Left ventricle myocardium inferior (tissue), 1 donor: ENCODE measurements at places on chromosomes 4 and X.

GRCh38 chr4:54645830-54646229 is 11.9 kb upstream of the KIT start:
- no peak for DNase-seq

DNA sequence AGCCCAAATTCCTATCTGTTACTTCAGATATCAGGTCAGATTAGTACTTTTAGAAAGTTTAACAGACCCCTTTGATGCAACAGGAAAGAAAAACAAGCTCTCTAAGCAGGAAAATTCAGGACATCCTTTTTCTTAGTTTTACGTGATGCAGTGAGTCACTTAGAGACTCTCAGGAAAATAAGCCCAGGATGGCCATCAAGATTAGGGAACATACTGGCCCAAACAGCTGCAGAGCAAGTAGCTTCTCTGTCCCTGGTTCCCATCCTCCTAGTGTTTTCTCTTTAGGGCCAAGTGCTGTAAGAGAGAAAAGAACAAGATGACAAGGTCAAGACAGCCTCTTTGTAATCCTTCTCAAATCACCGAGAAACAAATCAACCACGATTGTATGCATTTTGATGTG is 219.1 kb downstream of the ZNF674 start:
- DNase-seq: no peak

- no peak for DNase-seq
These were observed 105.8 kb upstream of the MAGEB18 start for GRCh38 chrX:26032111-26032912.

DNA sequence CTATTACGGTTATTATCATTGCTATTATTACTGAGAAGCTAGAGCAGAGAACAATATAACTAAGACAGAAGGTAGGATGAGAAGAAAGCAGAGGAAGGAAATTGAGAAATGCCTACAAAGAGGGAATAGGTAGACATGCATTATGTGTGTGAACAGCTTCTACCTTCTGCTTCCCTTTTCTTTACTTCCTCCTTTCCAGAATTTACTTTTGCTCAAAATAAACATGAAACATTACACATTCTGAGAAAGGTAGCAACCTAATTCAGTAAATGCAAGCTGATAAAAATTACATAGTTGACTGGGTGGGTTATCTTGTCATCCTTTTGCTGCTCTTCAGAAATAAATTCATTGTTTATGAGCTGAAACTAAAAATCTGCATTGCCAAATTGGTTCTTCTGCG is 54.6 kb downstream of the AMOT start:
- no peak for DNase-seq

- no peak for DNase-seq
These were observed 762 bp downstream of the PIGA start for GRCh38 chrX:15334561-15334960.

GRCh38 chrX:63250253-63250868 is 100.8 kb downstream of the SPIN4 start:
- DNase-seq: no peak

DNA sequence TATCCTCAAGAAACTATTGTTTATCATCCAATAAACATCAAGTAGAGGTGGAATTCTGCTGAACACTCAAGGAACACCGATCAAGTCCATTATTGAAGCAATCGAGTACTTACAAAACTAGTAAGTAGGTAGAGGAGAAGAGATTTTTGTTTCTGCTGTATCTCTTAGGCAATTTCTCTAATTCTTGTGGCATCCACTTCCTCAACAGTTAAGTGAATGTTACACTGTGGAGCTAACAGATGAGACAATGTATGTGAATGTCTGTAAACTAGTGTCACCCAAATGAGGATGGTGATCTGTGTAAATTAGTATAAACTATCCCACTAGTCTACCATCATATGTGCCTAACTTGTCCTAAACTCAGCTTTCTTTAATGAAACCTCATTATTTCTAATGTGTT is 261.6 kb downstream of the ARHGAP24 start:
- no peak for DNase-seq

GRCh38 chrX:132676102-132676501 is 187.3 kb upstream of the MBNL3 start:
- no peak for DNase-seq

DNA sequence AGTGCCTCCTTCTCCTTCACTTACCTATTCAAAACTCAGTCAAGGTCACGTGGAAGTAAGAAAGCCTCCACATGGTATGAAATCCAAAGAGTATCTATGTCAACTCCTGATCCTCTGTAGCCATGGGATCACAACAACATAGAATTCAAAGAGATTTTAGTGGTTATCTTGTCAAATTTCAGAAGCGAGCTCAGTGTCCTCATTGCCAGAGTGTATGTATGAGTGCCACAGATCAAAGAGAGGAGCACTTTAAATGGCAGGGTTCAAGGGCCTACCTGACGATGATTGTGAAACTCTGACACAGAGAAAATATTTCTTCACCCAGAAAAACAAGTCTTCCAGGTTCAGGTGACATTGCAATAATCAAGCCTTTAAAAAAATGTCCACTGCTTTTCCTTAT is 1.2 kb upstream of the ACE2 start:
- no peak for DNase-seq

- DNase-seq: no peak
These were observed 410.6 kb downstream of the HNRNPD start for GRCh38 chr4:81963015-81963762.

GRCh38 chr4:175062183-175062592 is 144.0 kb downstream of the ADAM29 start:
- no peak for DNase-seq

DNA sequence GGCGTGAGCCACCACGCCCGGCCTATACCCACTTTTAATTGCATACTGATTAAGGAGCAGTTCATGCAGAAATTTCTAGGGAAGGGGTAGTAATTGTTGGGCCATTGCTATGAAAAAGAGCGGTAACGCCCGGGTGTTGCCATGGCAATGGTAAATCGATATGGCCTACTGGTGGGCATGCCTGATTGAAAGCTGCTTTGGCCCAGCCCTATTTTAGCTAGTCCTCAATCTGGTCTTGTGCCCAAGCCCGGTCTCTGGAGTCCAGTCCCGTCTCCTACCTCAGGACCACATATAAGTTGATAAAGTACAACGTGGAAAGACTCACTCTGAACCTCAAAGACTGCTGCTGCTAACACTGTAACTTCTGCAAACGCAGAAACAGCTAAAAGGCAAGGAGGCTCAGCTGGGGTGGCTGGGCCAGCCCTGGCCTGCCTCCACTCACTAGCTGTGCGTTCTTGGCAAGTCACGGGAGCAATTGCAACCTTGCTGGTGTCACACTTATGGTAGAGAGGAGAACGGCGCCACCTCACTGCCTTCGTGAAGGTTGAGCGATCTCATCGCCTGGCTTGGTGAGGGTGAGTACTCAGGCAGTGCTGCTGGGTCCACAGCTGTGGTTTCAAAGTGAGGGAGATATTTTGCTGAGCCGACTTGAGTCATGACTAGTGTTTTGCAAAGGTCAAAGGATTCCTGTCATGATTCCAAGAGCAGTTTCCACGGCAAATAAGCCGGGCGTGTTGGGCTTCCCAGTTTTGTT is 57.0 kb upstream of the GRPEL1 start:
- no peak for DNase-seq

- no peak for DNase-seq
These were observed 60.2 kb downstream of the KCNIP4 start for GRCh38 chr4:21888195-21888976.
